Activated CD4-positive, alpha-beta T cell treated with anti-CD3 and anti-CD28 coated beads for 24 hours (primary cell): ENCODE measurements at places on chromosomes 2 and 18.

GRCh38 chr2:142668420-142668819 lies 209.0 kb upstream of the KYNU start:
- no peak for DNase-seq

- no peak for DNase-seq
These were observed 1639.1 kb downstream of the SUCLG1 start for GRCh38 chr2:82819951-82820350.

DNA sequence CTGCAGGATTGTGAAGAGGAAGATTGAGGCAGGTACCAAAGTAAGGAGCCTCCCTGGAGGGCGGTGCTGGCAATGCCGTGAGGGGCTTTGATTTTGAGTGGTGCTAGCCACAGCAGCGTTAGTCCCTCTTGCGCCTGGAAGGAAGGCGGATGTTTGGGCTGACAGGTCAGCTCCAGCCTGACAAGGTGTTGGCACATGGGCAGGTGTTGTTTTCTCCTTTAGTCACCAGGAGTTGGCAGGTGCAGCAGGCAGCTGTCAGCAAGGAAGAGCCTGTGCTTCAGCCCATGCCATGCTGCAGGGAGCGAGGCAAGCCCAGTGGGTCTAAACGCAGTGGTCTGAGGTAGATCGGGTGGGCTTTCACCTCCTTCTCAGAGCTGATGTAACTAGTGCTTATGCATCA lies 8.5 kb downstream of the SEC11C start:
- DNase-seq = no peak

DNA sequence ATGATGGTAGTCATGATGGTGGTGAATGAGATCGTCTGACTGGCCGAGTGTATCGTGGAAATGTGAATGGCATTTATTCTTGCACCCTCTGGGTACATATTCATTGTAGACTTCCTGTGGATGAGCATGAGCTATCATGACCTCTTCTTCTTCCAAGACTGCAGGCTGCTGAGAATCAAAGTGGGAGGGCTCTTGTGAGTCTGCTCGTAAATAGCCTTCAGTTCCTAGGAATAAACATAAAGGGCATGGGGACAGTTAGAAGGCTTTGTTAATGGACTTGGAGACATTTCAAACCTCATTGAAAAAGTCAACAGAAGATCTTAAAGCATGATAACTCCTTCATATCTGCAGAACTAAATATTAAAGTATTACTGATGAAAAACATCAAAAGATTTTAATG lies 14.9 kb downstream of the SLC39A6 start:
- DNase-seq = no peak

GRCh38 chr2:24972315-24972961 lies 683 bp upstream of the DNAJC27 start:
- DNase-seq = peak; percentile 16

DNA sequence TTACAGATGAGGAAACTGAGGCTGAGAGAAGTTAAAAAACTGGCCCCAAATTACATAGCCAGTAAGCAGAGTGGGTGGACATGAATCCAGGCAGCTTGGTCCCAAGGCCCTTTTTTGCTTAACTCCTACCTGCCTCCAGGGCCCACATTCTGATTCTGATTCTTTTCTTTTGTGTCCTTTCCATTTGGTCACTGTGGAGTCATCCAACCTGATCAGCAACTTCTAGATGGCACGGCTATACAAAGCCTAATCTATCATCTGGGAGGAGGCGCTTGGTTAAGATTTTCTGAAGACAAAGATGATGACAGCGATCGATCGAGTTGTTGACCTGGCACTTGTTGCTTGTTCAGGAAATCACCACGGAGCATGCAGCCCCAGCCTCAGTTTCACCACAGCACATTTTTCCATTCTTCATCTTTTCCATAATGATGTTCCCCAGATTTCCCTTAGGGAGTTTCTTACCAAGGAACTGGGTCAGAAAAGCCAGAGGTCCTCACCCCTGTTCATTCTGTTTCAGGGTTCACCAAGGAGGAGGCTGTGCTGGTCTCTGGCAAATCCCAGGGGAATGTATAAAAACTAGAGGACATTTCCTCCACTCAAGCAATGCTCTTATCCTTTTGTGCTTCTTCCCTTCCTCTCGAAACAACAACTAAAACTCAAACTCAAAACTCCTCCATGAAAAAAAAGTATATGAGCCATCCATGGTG lies 6.9 kb upstream of the IGFBP2 start:
- DNase-seq = no peak

DNA sequence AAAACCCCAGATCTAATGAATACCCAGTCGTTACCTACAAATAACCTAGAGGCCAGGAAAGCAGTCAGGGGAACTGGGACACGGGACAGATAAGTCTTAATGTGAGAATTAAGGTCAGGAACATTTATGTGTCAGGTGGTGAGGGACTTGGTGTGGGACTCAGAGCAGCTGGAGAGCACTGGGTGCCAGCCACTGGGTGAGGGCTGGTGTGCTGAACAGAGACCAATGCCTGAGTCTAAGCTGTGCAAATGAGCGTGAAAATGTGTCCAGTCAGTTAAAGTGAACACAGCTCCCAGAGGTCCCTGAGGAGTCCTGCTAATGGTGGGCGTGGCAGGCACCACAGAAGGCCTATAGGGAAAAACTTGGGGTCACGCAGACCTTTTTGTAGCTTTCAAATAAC lies 225.9 kb downstream of the C1D start:
- DNase-seq = no peak

GRCh38 chr2:54336977-54337255 lies 80.9 kb upstream of the TSPYL6 start:
- DNase-seq = no peak

DNA sequence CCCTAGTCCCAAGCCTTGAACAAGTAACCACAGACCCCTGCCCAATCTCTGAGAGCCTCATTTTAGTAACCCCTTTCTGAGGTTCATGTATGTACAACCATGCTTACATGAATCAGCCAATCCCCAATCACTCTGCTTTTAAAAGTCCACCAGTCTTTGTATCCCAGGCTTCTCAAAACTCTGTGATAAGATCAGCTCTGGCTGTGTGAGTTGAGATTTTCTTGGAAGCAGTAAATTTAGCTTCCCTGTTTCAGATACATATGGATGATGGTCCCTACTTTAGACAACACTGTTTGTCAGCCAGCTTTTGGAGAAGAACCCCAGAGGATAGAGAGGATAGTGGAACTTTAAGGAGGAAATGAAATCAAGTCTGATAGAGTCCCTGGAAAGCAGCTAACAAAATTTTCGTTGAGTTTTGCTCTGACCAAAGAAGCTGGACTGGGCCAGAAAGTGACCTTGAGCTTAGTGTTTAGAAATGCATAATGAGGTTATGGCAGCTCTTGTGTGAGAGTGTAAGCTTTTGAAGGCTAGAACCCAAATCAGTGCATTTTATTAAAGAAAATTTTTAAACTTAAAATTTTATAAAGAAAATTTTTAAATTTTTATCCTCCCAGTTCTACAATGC lies 3.7 kb downstream of the ADNP2 start:
- no peak for DNase-seq

- DNase-seq = no peak
These were observed 1321.2 kb downstream of the DPP10 start for GRCh38 chr2:115763601-115764000.

DNA sequence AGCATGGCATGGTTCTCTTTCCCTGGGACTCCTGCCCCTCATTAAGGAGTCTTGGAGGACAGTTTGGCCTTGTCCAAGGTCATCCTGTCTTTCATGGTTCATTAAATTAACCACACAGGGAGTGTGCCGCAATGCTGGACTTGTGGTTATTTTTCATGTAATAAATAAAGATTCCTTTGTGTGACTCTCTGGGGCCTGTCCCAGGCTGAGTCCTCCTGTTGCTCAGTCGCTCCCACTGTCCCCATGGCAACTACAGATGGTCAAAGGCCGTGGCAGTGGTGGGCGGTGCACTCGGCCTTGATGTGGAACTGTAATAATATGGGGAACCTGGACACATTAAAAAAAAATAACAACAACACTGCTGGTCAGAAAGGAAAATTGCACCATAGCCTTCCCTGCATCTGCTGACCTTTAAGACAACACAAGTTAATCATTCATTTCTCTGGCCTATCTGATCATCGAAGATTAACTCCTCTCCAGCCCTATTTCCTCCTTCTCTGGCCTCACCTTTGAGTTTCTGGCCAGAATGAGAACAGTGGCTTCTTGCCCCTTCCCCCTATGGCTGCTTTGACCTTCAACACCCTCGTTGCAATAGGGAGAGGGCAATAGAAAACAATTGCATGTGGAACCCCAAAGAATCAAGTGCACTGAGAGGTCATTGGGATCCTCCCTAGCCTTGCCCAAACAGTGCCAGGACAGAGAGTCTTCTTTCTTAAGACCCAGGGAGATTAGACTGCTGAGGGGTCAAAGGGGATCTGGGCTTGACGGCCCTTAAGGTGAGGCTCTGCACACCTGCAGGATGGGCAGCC lies 44.7 kb downstream of the PSD4 start:
- no peak for DNase-seq

GRCh38 chr2:47014564-47015051 lies 99.0 kb upstream of the MCFD2 start:
- no peak for DNase-seq

DNA sequence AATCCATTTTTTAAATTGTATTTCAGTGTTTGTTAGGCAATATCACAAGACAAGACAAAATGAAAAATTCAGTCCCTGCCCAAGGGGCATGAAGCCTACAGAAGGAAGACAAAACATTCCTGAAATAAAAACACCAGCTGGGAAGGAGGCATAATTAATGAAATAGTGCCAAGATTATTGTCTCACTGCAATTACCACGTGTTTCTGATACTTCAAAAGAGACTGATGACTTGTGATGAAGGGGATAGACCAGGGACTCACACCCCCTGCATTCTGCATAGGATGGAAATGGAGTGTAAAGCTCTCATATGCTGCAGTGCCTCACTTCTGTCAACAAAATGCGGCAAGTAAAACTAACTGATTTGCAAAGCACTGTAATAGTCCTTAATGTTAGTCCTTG lies 178.1 kb downstream of the BARD1 start:
- DNase-seq = no peak

DNA sequence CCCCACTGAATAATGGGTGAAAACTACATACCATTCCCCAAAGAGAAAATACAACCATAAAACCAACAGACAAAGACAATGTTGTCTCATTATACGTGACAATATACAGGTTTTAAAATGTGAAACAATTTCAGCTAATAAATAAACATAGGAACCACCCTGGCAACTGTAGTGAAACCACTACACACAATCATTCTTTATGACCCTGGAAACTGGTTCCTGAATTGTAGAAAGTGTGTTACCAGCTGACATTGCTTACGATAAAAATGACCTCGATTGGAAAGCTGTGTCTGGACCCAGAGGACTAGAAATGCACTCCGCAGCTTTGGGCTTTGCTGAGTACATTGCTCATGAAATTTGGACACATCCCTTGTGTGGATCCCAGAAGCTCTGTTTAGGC lies 73.9 kb upstream of the LPIN2 start:
- no peak for DNase-seq

GRCh38 chr18:58661423-58661822 lies 9.8 kb upstream of the MALT1 start:
- no peak for DNase-seq

DNA sequence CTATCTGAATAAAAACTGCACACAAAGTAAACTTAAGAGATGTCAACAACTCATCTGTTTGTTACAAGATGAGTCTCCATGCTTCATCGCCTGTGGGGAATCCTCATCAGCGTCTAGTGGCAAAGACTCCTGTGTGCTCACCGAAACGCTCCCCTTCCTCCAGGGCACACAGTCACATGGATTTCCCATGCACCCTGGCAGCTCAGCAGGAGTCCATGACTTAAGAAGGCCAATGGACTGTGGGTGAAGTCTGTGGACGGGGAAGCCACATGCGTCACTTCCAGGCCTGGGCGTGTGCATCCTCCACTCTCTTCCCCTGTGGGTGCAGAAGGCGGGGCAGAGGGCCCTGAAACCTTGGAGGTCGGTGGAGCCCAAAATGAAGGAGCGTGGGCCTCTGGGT lies 41.1 kb downstream of the ID2 start:
- no peak for DNase-seq

DNA sequence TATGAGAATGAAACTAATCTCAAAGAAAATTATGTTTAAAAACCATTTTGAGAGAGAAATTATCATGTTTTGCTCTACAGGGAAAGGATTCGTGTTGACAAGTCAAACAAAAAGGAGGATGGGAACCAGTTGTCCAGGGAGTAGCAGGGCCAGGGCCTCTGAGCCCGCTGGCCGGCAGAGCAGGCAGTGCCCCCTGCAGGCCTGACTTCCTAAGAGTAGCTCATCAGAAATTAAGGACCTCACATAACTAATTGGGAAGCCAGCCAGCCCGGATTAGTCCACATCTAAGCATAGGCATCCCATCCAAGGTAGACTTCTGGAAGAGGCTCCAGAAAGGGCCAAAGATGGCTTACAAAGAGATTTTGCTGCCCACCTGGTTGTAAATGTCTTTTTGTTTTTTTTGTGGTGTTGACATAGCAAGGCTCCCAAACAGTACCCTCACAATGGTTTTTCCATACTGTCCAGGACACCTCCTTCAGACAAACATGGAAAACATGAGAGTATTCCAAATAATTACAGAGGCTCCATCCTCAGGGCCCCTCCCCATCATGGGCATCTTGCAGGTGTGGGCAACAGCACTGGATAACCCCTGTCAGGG lies 241.2 kb upstream of the TANK start:
- DNase-seq = peak; percentile 2

DNA sequence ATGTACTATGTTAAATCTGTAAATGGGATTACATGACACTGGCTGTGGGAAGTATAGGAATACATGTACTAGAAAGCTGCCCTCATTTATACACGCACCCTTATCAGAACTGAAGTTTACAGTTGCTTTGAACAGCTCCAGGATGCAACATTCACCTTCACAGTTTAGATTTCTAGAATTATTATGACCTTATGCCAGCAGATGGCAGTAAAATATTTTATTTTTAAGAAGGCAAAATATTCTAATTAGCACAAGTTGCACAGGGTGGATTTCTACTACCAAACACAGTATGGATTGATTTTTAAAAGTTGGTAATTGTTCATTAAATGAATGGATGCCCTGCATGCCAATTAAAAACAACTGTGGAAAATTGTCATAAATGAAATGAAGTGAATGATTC lies 670.4 kb downstream of the KCNJ3 start:
- no peak for DNase-seq

DNA sequence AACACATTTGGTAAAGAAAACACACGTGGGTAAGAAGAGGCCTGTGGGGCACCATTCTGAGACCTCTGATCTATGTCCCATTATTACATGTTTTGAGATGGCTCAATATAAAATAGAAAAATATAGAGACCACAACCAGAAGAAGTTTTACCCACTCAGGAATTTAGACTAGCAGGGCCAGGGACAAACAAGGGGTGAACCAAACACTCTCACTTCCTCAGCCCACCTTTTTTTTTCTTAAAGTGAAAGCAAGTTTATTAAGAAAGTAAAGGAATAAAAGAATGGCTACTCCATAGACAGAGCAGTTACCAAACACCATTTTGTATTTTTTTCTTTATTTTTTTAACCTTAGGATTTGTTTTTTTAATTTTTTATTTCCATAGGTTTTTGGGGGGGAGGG lies 119.0 kb upstream of the REV1 start:
- no peak for DNase-seq

GRCh38 chr2:31003749-31004148 lies 134.5 kb downstream of the GALNT14 start:
- no peak for DNase-seq

- DNase-seq = no peak
These were observed 19.9 kb upstream of the EFEMP1 start for GRCh38 chr2:55943466-55943865.
